ENCODE measurements at places on chromosomes 5 and 9. TPM values are rescaled to one million over a fixed set of nuclear protein-coding genes. Genes with fewer than 3 reads are reported as not detected.
A peak's percentile ranks its signal among the peaks of the same experiment; 100 is the strongest.

RAB3C gene
- total RNA-seq = not detected

GRCh38 chr5:137304226-137304874, 194.8 kb downstream of the SPOCK1 start:
- no peaks in the 10 kb centered on the region for H3K27me3 ChIP-seq
- H3K4me1 ChIP-seq = peaks cover 43% of the 10 kb centered on the region
- no peaks in the 10 kb centered on the region for H3K36me3 ChIP-seq
- H3K4me3 ChIP-seq = no peak overlapping the region

GRCh38 chr5:128357226-128357625, 180.8 kb downstream of the FBN2 start:
- H3K36me3 ChIP-seq = no peaks in the 10 kb centered on the region
- H3K4me3 ChIP-seq = no peak overlapping the region
- peaks cover 6% of the 10 kb centered on the region for H3K4me1 ChIP-seq

DNA sequence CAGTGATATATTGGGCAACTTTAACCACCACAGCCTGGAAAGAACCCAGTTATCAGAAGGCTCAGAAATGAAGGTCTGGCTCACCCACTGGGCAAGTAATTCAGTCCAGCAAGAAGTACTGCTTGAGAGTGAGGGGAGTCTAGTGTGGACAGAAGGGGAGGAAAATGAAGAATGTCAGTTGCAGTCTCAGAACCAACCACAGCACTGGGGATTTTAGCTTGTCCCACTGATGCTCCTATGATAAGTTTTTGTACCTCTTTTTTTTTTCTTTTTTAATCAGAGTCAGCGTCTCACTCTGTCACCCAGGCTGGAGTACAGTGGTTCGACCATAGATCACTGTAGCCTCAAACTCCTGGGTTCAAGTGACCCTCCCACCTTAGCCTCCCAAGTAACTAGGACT, 9.4 kb upstream of the CD72 start:
- no peaks in the 10 kb centered on the region for H3K4me1 ChIP-seq
- H3K4me3 ChIP-seq = no peak overlapping the region
- no peaks in the 10 kb centered on the region for H3K27me3 ChIP-seq
- H3K27ac ChIP-seq = no peak overlapping the region
- H3K36me3 ChIP-seq = no peaks in the 10 kb centered on the region

GRCh38 chr5:106121972-106122605, 1548.6 kb downstream of the EFNA5 start:
- H3K36me3 ChIP-seq = no peaks in the 10 kb centered on the region
- H3K4me3 ChIP-seq = no peak overlapping the region
- DNase-seq = peak; percentile 42
- peaks cover 2% of the 10 kb centered on the region for H3K4me1 ChIP-seq
- no peaks in the 10 kb centered on the region for H3K27me3 ChIP-seq

- no peaks in the 10 kb centered on the region for H3K27me3 ChIP-seq
- no peak for DNase-seq
- peaks cover under 1% of the 10 kb centered on the region for H3K4me1 ChIP-seq
Observed at GRCh38 chr9:121545150-121545874, 45.7 kb upstream of the GGTA1 start.
